NCI-H187 (cell line): ENCODE measurements at places on chromosomes 3 and 15.

- no peak for DNase-seq
These were observed 41.2 kb downstream of the CCPG1 start for GRCh38 chr15:55366981-55367380.

DNA sequence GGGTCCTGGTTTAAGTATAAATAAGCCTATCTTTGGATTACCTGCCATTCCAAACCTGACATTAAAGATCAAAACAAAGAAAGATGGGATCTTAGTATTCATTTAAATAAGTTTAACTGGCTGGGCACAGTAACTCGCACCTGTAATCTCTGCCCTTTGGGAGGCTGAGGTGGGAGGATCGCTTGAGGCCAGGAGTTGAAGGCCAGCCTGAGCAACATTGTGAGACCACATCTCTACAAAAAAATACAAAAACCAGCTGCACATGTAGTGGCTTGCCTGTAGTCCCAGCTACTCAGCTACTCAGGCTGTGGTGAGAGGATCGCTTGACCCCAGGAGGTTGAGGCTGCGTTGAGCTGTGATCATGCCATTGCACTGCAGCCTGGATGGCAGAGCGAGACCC lies 176.9 kb downstream of the FNDC3B start:
- DNase-seq, result no peak

DNA sequence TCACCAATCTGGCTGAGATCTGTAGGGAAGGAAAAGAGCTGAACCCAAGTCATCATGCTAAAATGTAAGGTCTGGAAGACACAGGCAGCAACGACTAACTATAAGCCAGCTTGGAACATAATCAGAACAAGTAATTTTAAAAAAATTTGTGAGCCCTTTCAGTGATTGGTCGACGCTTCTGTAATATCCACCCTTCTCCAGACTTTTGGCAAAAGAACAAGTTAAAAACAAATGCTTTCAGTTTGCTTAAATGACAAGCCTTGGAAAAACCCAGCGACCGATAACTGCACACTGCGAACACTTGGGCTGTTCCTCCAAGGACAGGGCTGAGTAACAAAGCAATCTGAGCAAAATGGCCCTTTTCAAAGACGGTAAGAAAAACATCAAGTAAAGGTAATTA lies 49.6 kb downstream of the PCSK6 start:
- DNase-seq, result no peak

- DNase-seq, result no peak
These were observed 227.1 kb downstream of the RPLP1 start for GRCh38 chr15:69679623-69680228.

GRCh38 chr15:79897701-79898113 lies 893 bp upstream of the MTHFS start:
- no peak for DNase-seq

GRCh38 chr3:101588616-101589015 lies 14.6 kb downstream of the PCNP start:
- no peak for DNase-seq

- DNase-seq, result no peak
These were observed 225.9 kb upstream of the DPH6 start for GRCh38 chr15:35771746-35772442.

DNA sequence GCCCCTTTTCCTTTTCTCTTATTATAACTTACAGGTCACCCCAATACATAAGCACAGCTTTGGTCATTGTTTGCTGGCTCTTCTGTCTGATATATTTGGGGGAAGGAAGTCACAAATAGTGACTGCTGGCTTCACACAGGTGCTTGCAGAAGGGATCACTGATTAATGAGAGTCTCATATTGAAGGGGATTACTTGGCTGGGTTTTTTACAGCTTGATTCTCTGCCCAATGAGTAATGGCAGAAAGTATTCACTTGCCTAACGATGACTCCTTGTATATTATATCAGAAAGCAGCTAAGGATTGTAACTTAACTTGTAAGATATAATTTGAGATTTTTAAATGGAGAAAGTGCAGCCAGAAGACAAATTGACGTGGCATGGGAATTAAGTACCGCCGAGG lies 119.3 kb upstream of the PFN2 start:
- no peak for DNase-seq

DNA sequence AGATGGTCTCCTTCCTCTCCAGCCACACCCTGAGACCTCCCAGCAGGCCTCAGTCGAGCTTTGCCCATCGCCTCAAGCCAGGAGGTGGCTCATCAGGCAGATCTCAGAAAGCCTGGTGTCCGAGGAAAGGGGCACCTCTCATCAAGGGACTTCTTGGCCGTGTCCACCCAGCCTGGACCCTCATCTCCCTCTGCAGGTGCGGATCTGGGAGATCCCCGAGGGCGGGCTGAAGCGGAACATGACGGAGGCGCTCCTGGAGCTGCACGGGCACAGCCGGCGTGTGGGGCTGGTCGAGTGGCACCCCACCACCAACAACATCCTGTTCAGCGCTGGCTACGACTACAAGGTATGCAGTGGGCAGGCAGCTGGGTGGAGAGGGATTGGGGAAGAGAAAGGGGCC lies 110.2 kb downstream of the ANP32A start:
- no peak for DNase-seq

GRCh38 chr3:188798556-188799145 lies 373.1 kb upstream of the TPRG1 start:
- no peak for DNase-seq

DNA sequence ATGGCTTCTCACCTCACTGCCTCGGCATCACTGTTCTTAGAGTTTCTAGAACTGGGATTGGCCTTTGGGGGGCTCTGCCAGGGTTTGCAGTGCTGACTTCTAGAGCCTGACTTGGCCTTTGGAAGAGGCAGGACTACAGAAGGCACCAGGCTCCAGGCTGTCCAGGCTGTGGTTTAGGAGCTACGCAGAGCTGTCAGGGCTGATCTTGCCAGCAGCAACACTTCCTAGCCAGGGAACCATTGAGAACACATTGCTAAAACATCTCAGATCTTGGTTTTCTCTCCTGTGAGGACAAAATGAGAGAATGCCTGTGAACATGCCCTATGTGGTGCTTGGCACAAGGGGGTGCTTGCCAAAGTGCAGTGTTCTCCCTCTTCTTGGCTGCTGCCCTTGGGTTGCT lies 34.6 kb upstream of the APEH start:
- DNase-seq, result no peak

DNA sequence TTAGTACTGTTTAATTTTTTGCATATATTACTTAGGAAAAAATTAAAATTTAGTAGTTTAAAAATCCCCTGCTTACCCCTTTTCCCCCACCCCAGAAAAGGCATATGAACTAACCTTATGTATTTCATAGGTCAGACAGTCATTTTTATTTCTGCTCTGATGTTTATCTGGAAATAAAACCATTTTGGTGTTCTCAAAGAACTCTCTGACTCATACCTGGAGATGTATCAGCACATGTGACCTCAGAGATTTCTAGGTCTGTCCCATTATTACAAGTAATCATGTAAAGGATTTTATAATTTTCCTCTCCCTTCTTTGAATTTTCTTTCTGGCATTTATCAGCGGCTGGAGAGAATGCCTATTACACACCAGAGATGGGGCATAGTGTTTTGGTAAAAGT lies 14.1 kb upstream of the CCR8 start:
- DNase-seq, result no peak

GRCh38 chr3:67487564-67488114 lies 166.8 kb downstream of the SUCLG2 start:
- DNase-seq, result no peak

- DNase-seq, result no peak
These were observed 42.0 kb downstream of the THBS1 start for GRCh38 chr15:39622660-39623516.

DNA sequence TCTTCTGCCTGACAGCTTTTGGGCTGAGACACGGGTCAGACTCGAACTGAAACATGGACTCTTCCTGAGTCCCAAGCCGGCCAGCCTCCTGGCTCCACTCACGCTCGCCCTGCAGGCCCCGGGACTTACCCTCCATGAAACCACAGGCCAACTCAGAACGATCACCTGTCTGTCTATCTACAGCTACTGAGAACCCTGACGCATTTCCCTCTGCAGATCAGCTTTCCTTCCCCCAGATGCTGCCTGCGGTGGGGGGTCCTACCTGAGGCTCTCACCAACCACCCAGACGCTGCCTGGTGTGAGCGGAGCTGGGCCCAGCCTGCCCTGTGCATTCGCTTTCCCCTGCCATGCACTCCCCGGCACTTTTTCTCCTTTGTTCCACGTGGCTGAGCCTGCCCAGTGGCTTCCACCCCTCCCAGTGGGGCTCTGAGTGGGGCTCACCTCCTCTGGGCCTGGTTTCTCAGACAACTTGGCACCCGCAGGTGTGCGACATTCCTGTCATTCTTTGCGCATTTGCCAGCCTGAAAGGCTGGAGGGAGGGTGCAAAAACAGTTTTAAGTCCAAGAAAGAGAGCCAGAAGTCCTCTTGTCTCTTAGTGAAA lies 60.2 kb downstream of the PLXNA1 start:
- no peak for DNase-seq

GRCh38 chr3:75332794-75333193 lies 331.3 kb upstream of the FRG2C start:
- no peak for DNase-seq

DNA sequence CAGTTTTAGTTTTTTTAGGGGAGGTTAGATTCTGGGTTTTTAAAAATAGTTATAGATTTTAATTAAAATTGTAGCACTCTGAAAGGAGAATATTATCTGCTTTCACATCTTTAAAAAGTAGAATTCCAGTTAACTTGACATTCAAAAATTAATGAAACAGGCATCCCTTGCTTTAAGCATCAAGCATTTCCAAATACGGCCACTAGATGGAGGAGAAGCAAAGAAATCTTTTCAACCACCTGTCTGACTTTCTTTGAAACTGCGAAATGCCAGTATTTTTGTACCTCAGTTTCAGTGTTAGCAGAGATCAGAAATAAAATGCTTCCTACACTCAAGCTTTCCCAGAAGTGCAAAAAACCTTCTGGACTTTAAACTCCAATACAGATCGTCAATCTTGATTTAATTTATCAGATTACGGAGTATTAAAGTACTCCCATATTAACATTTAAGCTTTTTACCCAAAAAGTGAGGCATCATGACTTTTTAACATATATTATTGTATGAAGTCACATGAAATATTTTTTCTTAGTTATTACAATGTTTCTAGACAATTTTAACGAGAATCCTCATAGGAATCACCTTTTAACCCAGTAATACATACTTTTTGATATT lies 153.3 kb downstream of the P3H2 start:
- DNase-seq, result no peak

DNA sequence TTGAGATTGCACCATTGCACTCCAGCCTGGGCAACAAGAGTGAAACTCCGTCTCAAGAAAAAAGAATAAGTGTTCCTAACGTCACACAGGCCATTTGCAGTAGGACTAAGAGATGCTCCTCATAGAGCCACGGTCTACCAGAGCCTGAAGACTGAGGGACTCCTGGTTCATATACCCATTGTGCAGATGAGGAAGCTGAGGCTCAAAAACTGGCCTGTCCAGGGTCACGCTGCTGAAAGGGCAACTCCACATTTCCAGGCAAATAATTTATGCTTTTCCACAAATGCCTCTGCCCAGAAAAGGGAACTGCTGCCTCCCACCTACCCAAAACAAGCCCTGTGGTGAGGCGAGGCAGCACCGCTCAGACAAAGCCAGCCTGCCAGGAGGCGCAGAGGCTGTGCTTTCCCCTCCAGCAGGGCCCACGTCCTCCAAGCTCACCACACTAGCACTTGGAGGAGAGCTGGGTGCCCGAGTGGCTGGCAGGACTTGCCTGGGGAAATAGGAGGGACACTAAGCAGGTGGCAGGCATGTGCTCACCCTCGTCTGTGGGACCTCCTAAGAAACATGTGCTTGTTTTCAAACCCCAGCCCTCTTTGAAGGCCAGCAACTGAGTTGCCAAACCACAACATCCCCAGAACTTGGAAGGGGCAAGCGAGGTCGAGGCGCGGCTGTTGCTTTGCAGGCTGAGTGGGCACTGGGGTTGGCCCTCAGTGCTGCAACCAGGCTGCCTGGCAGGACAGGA lies 195.6 kb downstream of the XXYLT1 start:
- DNase-seq, result no peak

- DNase-seq, result peak; percentile 23
These were observed at the start of gene EFHB for GRCh38 chr3:19934098-19934566. TSS of gene EFHB (minus strand) at chr3:19934217. CDS start at chr3:19934018, 199 bp downstream.

DNA sequence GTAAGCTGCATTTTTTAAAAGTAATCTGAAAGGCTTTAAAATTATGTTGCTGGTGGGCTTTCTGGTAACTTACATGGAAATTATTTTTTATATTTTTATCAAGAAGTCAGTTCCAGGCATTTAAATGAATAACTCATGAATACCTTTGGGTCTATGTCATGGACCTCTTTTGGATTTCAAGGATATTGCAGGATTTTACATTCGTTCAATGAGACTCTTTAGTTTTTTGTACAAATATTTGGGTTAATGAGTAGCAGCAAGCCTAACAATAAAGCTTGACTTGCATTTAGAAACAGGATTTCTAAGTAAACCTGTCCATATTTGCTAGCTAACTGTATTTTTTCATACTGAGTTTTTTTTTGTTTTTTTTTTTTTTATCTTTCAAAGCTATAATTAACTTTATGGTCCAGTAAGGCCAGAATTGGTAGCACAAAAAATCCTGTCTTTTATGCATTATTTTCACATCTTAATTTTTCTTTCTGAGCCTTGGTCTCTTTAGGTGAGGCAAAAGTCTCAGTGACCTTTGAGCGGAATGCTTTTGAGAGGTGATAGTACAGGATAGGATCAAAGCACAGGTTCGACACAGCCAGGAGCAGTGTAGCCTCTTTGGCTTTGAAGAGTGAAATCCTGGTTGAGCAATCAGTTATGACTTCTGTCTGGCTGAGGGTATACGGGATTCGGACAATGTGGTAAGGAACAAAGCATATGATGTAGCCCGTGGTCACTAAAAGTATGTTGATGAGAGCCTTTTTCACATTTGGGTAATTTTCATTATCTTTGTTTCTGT lies 4.8 kb downstream of the GPR171 start:
- no peak for DNase-seq

DNA sequence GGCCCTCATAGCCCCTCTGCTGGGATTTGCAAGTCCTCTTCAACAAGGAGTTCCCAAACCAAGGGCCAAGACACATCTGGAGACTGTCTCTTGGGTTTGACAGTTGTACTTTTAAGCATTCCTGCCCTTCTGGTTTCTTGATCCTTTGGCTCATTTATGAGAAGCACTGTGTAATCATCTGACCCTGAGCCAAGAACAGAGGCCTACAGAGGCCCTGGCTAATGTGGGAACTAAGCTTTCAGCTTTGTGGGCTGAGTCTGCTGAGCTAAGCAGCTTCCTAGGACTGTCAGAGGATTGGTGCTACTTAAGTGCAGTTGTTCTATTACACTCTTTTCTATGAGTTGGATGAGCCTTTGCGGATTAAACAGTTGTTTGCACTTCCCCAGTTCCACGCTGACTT lies 178.3 kb downstream of the KBTBD8 start:
- DNase-seq, result no peak

- DNase-seq, result no peak
These were observed 28.8 kb downstream of the GRAMD2A start for GRCh38 chr15:72168808-72169190.

- DNase-seq, result no peak
These were observed 22.1 kb downstream of the ALDH1L1 start for GRCh38 chr3:126158016-126158911.

GRCh38 chr3:39254806-39255449 lies 24.9 kb downstream of the CX3CR1 start:
- DNase-seq, result no peak

- DNase-seq, result no peak
These were observed 7.7 kb upstream of the DIS3L start for GRCh38 chr15:66285533-66286280.
